ENCODE measurements at places on chromosomes 1 and 21.

DNA sequence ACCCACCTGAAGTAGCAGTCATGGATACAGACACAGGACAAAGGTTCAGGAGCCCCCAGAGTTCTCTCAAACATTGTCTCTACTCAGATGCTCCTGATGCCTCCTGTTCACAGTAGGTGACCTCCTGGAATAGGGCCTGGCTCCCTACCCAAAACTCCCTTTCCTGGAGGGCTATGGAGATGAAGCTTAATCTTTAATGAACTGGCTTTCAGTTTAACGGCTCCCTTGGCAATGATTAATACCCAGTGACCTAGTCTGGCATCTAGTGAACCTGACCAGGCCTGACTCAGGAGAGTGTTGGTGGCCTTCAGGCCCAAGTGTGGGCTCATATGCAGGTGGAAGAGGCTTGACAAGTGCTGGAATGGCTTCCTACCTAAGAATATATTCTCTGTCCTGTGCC, 65.2 kb upstream of the TRABD2B start:
- DNase-seq, result no peak

DNA sequence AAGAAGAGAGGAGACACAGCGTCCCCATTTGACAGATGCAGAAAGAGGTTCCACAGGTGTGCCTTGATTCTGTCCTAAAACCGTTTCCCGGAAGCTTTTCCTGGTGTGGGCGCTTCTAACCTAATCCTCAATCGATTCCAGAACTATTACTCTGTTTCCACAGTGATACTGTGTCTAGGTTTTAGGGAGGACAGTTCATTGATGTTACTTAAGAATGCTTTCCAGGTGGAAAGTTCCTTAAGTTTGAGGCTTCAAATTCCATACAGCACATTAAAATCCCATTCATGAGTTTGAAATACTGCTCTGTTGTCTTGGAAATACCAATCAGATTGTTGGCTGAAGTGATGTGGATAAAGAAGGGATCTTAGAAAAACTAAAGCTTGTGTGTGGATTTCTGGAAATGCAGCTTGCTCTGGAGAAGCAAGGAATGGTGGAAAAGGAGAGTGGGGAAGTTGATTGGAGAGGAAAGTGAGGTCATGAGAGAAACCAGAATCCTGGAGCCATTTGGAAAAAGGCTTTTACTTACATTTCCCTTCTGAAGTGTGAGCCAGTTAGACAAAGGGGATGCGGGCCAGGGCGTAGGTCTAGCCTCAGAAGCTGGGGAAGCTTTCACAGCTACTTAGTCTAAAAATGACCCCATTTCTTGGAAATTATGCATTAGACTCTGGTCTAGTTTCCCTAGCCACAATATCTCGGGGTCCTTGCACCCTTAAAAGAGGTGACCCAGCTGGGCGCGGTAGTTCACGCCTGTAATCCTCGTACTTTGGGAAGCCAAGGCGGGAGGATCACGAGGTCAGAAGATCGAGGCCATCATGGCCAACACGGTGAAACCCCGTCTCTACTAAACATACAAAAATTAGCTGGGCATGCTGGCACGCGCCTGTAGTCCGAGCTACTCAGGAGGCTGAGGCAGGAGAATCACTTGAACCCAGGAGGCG, 6.7 kb downstream of the ELF3 start:
- DNase-seq, result no peak

GRCh38 chr1:153352523-153352922, 3.9 kb upstream of the PGLYRP4 start:
- peak; percentile 74 for DNase-seq

GRCh38 chr1:162327144-162327787, 49.4 kb downstream of the SPATA46 start:
- no peak for DNase-seq

DNA sequence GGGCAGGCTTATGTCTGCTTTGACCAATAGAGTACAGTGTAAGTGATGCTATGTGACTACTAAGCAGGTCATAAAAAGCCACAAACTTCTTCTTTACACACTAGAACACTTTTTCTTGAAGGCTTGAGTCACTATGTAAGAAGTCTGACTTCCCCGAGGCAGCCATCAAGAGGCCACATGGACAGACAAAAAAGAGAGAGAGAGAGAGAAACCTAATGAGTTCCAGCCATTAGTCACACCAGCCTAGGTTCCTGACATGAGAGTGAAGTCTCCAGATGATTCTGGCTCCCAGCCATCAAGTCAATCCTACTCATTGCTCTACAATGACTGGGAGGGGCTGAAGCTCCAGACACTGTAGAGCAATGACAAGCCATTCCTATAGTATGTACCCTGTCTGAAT, 101.4 kb downstream of the LHX9 start:
- DNase-seq, result no peak
